Stimulated activated CD8-positive, alpha-beta memory T cell treated with anti-CD3 and anti-CD28 coated beads, Interleukin-15, amount 100 ng/mL, for 4 hours (primary cell): ENCODE measurements at places on chromosomes 2 and 18.

DNA sequence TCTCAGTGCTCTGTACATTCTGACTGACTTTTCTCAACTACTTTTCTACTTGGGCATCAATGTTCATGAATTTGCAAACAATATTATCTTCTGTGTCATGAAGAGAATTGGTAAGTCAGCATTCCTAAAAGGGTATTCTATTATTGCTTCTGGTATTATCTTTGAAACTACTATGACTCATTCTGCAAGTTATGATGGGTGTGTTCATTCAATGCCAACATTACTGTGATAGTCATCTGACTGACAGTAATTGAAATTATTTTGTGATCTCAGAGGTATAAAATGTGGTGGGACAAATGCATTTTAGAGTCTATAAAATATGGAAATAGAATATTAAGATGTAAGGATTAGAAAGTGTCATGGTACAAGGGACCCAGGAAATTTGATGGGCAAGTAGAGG is 736.0 kb upstream of the CELF4 start:
- DNase-seq: no peak

DNA sequence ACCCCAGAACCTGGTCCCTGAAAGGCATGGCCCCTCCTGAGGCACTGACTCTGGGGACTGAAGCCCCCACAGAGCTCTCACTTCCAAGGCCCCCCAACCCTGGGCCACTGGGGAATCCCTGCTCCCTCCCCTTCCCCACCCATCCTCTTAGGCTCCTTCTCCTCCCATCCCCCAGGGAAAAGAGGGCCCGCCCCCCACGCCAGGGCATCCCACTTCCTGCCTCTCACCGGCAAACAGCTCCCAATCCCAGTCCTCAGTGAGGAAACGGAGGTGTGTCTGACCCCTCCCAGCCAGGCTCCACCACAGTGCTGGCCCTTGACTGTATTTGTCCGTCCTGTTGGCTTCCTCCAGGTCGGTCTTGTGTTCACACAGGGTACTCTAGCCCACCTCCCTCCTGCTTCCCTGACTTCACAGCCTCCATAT is 35.0 kb upstream of the PTMA start:
- DNase-seq: no peak

- no peak for DNase-seq
Observed at GRCh38 chr2:5528706-5529105, 163.5 kb upstream of the SOX11 start.

DNA sequence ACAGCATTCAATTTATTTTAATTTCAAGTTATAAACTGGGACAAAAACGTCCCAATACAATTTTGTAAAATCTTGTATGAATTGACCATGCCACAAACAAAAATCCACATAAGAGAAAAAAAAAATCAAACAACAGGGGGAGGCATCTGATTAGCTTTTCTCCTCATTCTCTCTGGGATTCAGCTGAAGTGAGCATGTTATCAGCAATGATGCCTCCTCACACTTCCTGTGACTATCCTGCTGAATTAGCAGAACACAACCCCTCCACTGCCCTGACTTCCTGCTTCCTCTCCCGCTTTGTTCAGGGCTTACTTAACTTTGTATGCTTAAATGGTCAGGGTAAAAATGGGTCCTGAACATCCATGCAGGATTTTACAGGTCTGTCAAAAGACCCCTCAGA is 132.2 kb upstream of the ITGB6 start:
- no peak for DNase-seq

DNA sequence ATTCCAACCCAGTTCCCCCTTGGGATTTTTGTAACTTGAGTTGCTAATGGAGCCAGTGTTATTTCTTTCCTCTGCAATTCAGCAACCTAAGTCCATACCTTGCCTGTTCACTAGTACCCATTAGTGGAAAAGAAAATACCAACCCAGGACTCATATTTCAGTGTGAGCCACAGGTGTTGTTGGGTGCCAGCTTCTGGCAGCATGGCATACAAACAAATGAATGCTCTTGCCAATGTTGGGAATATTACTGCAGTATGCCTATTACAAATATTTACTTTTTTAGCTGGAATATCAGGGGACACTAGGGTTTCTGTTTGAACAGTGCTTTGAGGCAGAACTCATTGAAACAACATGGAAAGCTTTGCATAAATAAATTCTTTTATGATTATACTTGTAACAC is 130.2 kb downstream of the NCKAP5 start:
- DNase-seq: no peak

- no peak for DNase-seq
Observed at GRCh38 chr2:180196419-180196977, 189.4 kb upstream of the CWC22 start.

DNA sequence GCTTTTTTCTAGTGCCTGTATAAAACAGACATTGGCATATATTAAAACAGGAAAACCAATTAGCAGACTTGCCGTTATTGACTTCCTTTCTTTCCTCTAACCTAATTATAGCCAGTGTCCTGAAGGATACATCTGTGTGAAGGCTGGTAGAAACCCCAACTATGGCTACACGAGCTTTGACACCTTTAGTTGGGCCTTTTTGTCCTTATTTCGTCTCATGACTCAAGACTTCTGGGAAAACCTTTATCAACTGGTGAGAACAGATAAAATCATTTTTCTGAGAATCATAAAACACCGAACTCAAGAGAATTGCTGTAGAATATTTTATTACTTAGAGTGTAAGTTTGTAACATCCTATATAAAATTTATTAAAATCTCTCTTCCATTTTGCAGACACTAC is 74.3 kb downstream of the SCN2A start:
- DNase-seq: no peak

DNA sequence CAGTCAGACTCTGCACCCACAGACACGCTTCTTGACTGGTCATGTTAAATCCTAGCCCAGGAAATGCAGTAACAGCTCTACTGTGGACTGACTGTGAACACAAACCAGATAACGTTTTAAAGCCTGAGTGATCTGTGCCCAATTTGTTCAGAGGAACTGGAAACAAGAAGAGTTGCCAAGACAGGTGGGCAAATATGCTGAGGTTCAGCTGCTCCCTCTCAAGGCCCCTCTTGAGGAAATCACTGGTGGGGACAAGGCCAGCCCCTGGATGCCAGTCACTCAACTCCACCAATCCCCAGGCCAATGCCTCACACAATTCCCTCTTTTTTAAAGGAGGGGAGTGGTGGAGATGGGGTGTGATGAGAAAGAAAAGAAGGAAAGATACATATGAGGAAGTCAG is 261.2 kb downstream of the ALK start:
- no peak for DNase-seq

- no peak for DNase-seq
Observed at GRCh38 chr2:95018861-95019550, 6.5 kb upstream of the MAL start.

GRCh38 chr18:56381196-56381595 is 257.2 kb downstream of the TXNL1 start:
- no peak for DNase-seq

DNA sequence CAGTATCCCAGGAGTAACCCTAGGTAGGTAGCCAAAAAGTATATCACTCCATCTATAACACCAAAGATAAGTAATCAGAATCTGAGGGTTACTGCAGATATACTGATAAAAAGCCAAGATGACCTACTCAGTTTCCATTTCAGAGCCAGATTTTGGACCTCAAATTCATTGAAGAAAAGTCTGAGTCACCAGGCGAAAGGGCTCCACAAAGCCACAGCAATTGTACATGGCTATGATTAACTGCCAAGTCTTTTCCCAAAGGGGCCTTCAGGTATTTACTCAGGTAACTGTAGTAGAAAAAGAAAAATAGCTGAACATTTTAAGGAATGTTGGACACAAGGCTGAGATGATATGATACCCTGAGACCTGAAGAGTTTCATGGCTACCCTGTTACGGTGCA is 75.6 kb upstream of the KCNH7 start:
- DNase-seq: no peak

GRCh38 chr2:127085317-127085681 is 21.7 kb downstream of the BIN1 start:
- DNase-seq: no peak

GRCh38 chr2:172462849-172463381 is 35.5 kb downstream of the ITGA6 start:
- DNase-seq: no peak

GRCh38 chr2:152036611-152037469 is 62.0 kb downstream of the CACNB4 start:
- peak; percentile 19 for DNase-seq

- DNase-seq: no peak
Observed at GRCh38 chr18:48330016-48330991, 78.9 kb downstream of the ZBTB7C start.

GRCh38 chr2:196609806-196610205 is 29.7 kb upstream of the CCDC150 start:
- DNase-seq: no peak

DNA sequence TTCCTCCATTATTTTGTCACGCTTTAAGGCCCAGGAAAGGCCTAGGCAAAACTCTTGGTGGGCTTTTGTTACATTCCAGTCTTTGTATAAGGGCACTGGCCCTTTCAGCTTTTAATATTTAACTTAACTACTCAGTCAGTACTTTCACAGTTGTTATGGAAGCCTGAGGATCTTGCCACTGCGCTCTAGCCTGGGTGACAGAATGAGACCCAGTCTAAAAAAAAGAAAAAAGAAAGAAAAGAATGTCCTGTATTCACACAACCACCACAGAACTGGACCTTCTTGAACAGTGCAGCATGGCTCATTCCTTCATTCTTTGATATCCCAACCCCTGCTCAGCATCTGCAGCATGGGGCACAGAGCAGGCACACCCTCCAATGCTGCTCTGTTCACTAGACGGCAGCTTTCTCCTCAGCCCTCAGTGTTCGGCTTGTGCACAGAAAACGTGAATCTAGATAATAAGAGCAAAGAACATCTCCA is 93.4 kb upstream of the MSH2 start:
- no peak for DNase-seq
